ENCODE measurements at places on chromosomes 5 and 9.

- H3K36me3 ChIP-seq, result peaks cover 2% of the 10 kb centered on the region
- H3K4me3 ChIP-seq, result no peak overlapping the region
- no peaks in the 10 kb centered on the region for H3K4me1 ChIP-seq
- H3K27ac ChIP-seq, result no peak overlapping the region
- H3K27me3 ChIP-seq, result peaks cover 67% of the 10 kb centered on the region
These were observed 46.8 kb downstream of the SLC1A3 start for GRCh38 chr5:36653044-36653705.

- H3K36me3 ChIP-seq, result no peaks in the 10 kb centered on the region
- no peak overlapping the region for H3K4me3 ChIP-seq
- no peak for DNase-seq
These were observed 25.7 kb upstream of the FAM81B start for GRCh38 chr5:95365302-95366095.

GRCh38 chr9:3874449-3875360 is 348.9 kb upstream of the RFX3 start:
- H3K4me1 ChIP-seq, result no peaks in the 10 kb centered on the region
- DNase-seq, result no peak
- H3K4me3 ChIP-seq, result no peak overlapping the region
- no peak overlapping the region for H3K27ac ChIP-seq
- H3K36me3 ChIP-seq, result no peaks in the 10 kb centered on the region

GRCh38 chr5:165282491-165282890 is 1777.1 kb downstream of the MAT2B start:
- no peaks in the 10 kb centered on the region for H3K4me1 ChIP-seq
- H3K27me3 ChIP-seq, result no peaks in the 10 kb centered on the region
- H3K4me3 ChIP-seq, result no peak overlapping the region
- no peaks in the 10 kb centered on the region for H3K36me3 ChIP-seq
- no peak for DNase-seq

DNA sequence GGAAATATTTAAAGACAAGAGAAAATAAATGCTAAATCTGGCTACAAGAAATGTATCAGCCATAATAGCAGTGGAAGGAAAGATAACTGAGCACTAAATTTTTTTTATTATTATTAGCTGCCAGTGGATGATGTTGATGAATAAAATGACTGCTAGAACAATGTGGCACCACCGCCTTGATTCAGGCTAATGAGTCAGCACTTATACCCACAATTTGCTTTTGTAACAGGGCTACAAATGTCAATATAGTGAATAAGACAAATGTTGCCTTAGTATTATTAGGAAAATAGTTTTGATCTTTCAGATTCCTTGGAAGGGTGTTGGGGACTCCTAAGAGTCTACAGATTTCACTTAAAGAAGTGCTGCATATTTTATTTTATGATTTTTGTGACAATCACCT is 555.2 kb upstream of the GRAMD2B start:
- H3K27me3 ChIP-seq, result no peaks in the 10 kb centered on the region
- no peaks in the 10 kb centered on the region for H3K36me3 ChIP-seq
- H3K4me3 ChIP-seq, result no peak overlapping the region
- DNase-seq, result no peak
- H3K27ac ChIP-seq, result no peak overlapping the region

- no peak for DNase-seq
- peaks cover 5% of the 10 kb centered on the region for H3K36me3 ChIP-seq
- no peak overlapping the region for H3K4me3 ChIP-seq
- peaks cover 62% of the 10 kb centered on the region for H3K27me3 ChIP-seq
- H3K27ac ChIP-seq, result no peak overlapping the region
- no peaks in the 10 kb centered on the region for H3K4me1 ChIP-seq
These were observed 37.5 kb upstream of the DMRT1 start for GRCh38 chr9:804026-804425.

DNA sequence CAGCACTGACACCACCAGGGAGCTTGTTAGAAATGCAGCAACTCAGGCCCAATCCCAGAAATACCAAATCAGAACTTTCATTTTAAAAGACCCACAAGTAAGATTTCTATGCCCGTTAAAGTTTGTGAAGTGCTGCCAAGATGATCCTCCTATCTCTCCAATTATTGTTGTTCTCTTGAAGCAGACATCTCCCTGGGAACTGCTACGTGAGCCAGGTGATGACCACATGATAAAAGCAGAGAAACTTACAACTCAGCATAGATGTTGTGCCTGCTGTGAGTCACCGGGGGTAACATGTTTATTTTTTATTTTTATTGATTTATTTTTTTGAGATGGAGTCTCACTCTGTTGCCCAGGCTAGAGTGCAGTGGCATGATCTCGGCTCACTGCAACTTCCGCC is 34.4 kb downstream of the GCNT4 start:
- no peaks in the 10 kb centered on the region for H3K27me3 ChIP-seq
- H3K27ac ChIP-seq, result no peak overlapping the region
- H3K36me3 ChIP-seq, result no peaks in the 10 kb centered on the region
- no peak overlapping the region for H3K4me3 ChIP-seq

DNA sequence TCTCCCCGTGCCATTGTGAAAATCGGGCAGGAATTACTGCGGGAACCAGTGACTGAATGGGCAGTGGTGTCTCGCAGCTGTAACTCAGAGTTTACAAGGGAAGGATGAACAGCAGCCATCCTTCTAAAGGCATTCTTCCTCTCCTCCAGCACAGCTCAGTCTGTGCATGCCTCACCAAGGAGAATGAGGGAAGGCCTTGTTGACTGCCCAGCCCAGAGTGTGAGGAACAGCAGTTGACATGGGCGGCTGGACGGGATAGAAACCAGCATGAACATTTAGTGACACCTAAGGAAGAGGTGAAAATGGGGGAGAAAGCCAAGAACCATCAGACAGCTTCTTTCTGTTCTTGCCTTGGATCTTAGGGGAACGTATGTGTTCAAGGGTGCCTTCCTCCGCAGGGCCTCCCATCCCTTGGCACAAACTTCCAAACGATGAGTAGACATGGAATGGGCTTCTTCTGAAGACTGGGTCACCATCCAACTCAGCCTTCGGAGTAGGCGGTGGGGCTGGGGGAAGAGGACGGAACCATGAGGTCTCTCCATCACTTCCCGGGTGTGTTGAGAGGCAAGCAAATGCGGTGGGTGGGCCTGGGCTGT is 887 bp upstream of the PDE8B start:
- H3K36me3 ChIP-seq, result peaks cover 2% of the 10 kb centered on the region
- H3K27ac ChIP-seq, result no peak overlapping the region
- DNase-seq, result no peak

- H3K4me1 ChIP-seq, result no peaks in the 10 kb centered on the region
- no peaks in the 10 kb centered on the region for H3K36me3 ChIP-seq
- no peak overlapping the region for H3K4me3 ChIP-seq
- no peak overlapping the region for H3K27ac ChIP-seq
- H3K27me3 ChIP-seq, result no peaks in the 10 kb centered on the region
These were observed 102.0 kb upstream of the DMAC1 start for GRCh38 chr9:7901621-7902020.

DNA sequence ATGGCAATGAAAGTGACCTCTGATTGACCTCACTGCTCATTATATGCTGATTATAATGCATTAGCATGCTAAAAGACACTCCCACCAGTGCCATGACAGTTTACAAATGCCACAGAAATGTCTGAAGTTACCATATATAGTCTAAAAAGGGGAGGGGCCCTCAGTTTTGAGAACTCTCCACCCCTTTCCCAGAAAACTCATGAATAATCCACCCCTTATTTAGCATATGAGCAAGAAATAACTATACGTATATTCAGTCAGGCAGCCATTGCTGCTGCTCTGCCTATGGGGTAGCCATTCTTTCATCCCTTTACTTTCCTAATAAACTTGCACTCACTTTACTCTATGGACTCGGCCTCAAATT is 163.1 kb downstream of the ESM1 start:
- DNase-seq, result no peak
- H3K27ac ChIP-seq, result no peak overlapping the region
- no peak overlapping the region for H3K4me3 ChIP-seq
- no peaks in the 10 kb centered on the region for H3K36me3 ChIP-seq

Data from central memory CD8-positive, alpha-beta T cell (primary cell).